Adrenal gland (tissue), 19 donors: ENCODE measurements at places on chromosomes 16 and 17. TPM values are rescaled to one million over a fixed set of nuclear protein-coding genes. Genes with fewer than 3 reads are reported as not detected.

The LONP2 gene
- total RNA-seq = 80.5 TPM

The ZCCHC14 gene
- total RNA-seq = 30.6 TPM

GRCh38 chr17:31499771-31500554 lies 108.5 kb downstream of the RAB11FIP4 start:
- no peaks in the 10 kb centered on the region for H3K4me1 ChIP-seq
- H3K27me3 ChIP-seq = no peaks in the 10 kb centered on the region
- no peaks in the 10 kb centered on the region for H3K36me3 ChIP-seq
- DNase-seq = peak; percentile 75

DNA sequence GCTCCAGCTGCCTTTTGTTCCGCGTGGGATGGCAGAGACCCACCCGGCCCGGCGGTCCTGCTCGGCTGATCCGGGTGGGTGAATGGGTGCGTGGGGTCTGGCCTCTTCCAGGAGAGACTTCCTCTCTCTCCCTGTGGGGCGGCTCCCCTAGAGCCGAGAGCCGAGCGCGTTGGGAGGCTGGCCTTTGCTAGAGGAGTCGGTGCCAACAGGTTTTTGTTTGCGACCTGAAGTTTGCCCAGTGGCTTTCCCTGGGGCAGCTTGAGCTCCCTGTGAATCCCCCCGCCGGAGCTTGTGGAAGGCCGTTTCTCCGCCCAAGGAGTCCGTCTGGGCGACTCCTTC lies 970 bp downstream of the EPN2 start:
- peak overlapping the region; percentile 70 for H3K4me3 ChIP-seq
- no peaks in the 10 kb centered on the region for H3K27me3 ChIP-seq
- DNase-seq = peak; percentile 41
- peak overlapping the region; percentile 78 for H3K27ac ChIP-seq

- H3K27me3 ChIP-seq = no peaks in the 10 kb centered on the region
- H3K4me1 ChIP-seq = no peaks in the 10 kb centered on the region
- no peak for DNase-seq
- no peak overlapping the region for H3K27ac ChIP-seq
- no peak overlapping the region for H3K4me3 ChIP-seq
- no peaks in the 10 kb centered on the region for H3K36me3 ChIP-seq
These were observed 75.5 kb downstream of the MYH10 start for GRCh38 chr17:8555062-8555461.

DNA sequence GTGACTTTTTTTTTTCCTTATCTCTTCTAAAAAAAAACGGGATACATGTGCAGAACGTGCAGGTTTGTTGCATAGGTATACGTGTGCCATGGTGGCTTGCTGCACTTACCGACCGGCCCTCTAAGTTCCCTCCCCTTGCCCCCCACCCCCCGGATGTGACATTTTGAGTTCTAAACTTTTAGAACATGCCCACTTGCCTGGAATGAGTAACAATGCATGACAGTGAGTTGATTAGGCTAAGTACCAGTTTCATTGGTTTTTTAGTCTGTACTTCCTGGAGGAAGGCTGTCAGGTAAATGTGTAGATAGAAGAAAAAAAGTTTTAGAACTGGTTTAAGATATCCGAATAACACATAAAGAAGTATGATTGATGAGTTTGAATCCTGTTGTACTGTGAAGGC lies 4.0 kb downstream of the BPTF start:
- H3K36me3 ChIP-seq = no peaks in the 10 kb centered on the region
- no peak overlapping the region for H3K27ac ChIP-seq
- no peaks in the 10 kb centered on the region for H3K27me3 ChIP-seq
- DNase-seq = no peak
- H3K4me3 ChIP-seq = no peak overlapping the region
- peaks cover 22% of the 10 kb centered on the region for H3K4me1 ChIP-seq

DNA sequence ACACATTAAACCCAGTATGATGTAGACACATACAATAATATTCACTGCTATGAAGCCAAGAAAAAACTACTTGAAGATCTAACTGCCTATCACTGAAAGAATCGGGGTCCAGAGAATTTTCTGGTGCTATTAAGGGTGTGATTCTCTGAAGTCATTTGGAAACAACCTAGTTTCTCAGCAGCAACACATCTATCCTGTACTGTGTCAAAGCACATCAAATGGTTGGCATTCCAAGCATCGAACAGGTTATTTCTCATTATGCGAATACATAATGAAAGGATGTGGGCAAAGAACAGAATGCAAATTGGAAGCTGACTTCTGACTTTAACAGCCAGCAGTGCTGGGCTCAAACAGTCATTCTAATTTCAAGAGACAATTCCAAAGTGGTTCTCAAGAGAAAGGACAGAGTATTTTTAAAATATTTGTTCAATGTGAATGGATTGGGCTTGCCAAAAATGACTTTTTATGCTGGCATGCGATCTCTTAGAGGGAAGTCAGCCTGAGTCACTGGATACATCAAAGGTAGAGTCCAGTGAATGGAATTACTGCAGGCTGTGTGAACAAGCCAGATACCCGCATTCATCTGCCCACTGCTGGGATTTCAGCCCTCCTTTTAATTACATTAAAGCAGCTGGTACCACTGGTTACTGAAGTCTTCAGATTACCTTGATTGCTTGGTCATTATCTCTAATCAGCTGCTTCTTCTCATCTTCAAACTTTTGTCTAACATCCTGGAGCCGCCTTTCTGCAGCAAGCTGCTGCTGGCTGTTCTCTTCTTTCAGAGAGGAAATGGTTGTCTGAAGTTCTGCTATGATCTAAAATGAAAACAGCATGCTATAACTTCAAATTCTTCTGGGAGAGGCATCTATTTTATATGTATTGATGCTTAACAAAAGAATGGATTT lies 181.2 kb upstream of the AXIN2 start:
- H3K4me3 ChIP-seq = no peak overlapping the region
- no peaks in the 10 kb centered on the region for H3K27me3 ChIP-seq
- H3K27ac ChIP-seq = peak overlapping the region; percentile 30
- no peak for DNase-seq
- H3K4me1 ChIP-seq = peaks cover 19% of the 10 kb centered on the region
- no peaks in the 10 kb centered on the region for H3K36me3 ChIP-seq

DNA sequence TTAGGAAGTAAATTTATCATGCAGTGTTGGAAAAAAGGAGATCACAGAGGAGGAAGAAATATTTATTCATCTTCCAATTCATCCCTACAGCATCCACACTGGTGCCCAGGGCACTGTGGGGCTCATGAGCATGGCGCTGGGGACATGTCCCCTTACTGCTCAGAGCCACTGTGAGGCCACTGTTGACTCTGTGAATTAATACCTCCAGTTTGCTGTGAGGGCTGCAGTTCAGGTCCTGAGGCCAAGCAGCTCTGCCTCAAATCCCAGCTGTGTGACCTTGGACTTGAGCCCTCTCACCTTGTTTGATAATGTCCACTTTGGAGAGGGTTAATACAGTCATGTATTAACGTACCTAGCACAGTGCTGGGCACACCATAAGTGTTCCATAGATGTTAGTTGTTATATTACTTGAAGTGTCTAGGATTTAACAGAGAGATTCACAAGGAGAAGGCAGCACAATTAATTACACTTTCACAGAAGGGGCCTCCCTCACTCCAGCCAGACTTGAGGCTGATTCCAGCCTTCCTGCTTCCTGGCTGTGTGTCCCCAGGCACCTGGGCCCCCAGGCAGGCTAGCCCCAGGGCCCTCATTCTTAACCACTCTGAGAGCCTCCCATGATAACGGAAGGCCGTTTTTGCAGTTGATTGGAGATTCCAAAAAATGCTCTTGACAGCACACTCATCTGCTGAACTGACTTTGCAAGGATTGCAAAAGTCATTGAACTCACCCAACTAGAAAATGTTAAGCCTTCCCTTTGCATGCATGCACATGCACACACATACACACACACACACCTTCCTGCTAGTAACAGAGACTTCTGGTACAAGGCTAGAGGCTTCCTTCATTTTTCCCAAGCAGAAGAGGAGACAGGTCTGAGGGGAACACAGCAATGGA lies 29.4 kb downstream of the KATNIP start:
- H3K27me3 ChIP-seq = no peaks in the 10 kb centered on the region
- no peak for DNase-seq
- no peaks in the 10 kb centered on the region for H3K36me3 ChIP-seq
- no peak overlapping the region for H3K27ac ChIP-seq
- H3K4me3 ChIP-seq = no peak overlapping the region
- no peaks in the 10 kb centered on the region for H3K4me1 ChIP-seq
